Inflammatory macrophage (primary cell): ENCODE measurements at places on chromosomes 16 and 17.

GRCh38 chr16:2482708-2483534 lies 8.0 kb downstream of the TBC1D24 start:
- DNase-seq: peak; percentile 63

DNA sequence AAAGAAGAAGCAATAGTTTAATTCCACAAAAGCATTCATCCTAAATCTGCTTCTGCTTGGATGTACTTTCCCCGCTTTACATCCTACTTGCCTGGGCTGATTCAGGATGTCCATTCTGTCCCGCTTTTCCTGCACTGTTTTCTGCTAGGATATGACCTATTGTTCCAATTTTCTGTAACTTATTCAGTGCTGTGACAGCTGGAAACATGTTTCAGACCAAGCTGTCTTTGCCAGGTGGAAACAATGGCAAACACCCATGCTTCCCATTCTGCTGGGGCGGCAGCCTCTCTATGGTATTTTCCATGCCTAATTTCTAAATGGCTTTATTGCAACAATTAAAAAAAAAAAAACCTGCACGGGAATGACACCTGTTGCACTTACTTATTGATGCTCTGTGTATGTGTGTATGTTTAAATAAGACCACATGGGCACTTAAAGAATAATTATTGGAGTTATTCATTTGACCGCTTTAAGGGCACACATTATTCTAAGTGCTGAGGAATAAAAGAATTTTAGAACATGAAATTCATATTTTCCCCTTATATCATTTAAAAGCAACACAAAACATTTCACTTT lies 21.0 kb downstream of the COQ7 start:
- no peak for DNase-seq

DNA sequence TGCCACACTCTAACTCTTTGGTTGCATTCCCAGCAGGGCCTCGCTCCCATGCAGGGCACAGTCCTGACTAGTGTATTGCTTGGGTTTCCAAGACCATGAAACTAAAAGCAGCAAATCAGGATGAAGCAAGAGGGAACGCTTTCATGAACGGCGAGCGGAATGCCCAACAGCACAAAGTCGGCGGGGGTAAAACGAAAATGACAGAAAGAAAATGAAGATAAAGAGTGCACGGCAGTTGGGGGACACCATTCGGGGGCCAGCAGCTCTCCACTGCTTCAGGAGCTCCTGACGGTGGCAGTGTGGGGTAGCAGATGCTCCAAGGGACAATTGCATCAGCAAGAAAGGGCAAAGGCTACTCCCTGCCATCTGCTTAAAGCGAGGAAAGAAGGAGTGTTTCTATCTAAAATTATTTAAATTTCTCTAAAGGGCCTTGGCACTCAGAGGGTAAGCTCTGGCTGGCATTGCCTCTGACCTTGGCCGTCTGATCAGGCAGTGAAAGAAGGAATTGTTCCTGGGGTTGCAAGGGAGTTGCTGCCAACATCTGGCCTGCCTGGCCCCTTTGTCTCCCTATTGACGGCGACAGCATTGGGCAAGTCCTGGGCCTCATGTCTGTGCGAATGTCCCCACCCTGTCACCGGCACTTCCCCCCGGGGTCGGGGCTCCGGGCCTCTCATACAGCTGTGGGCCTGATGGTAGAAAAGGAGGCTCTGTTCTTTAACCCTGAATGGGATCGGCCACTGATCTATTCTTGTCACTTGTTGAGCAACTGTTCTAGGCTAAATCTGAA lies 138.2 kb downstream of the CMIP start:
- DNase-seq: no peak

DNA sequence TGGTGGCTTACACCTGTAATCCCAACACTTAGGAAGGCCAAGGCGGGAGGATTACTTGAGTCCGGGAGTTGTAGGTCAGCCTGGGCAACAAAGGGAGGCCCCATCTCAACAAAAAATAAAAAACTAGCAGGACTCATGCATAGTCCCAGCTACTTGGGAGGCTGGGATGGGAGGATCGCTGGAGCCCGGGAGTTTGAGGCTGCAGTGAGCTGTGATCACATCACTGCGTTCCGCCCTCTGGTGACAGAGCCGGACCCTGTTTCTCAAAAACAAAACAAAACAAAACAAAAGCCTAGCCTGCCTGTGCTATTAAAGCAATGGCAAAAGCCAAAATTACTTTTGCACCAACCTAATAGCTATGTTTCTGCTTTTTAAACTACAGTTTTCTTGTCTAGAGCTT lies 1.5 kb downstream of the FCSK start:
- DNase-seq: no peak

GRCh38 chr17:77424585-77425344 lies 284.0 kb downstream of the SEC14L1 start:
- peak; percentile 76 for DNase-seq

GRCh38 chr17:70677783-70678647 lies 508.7 kb downstream of the KCNJ2 start:
- DNase-seq: peak; percentile 74

GRCh38 chr17:58970609-58971450 lies 135.8 kb downstream of the TRIM37 start:
- peak; percentile 85 for DNase-seq

DNA sequence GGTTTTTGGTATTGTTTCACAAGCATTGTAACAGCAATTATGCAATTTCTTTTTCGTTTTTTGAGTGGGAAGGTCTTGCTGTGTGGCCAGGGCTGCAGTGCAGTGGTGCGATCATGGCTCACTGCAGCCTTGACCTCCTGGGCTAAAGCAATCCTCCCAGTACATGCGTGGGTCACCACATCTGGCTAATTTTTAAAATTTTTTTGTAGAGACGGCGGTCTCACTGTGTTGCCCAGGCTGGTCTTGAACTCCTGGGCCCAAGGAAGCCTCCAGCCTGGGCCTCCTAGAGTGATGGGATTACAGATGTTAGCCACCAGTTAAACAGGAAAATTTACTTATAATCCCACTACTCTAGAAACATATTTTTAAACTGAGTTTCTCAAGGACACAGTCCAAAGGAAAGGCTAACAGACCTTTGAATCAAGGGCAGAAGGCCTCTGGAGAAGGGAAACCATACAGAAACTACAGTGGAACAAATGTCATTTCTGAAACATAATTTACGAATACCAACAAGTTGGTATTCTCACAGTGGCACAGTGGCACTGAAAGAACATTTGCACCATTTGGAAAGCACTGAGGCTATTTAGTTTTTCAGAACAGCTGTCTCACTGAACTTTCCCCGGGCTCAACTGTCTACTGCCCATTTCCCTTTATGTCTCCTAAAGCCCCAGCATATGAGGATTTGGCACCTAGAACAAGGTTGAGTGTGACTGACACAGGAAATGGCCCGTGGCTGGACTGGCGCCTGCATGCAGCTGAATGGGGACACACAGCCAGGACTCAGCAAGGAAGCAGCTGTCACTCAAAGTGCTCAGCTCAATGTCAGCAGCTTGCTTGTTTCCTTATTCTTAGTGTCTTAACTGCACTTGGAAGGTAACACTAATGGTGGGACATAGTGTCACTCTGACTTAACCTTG lies 2.8 kb upstream of the PRKAR1A start:
- peak; percentile 88 for DNase-seq

DNA sequence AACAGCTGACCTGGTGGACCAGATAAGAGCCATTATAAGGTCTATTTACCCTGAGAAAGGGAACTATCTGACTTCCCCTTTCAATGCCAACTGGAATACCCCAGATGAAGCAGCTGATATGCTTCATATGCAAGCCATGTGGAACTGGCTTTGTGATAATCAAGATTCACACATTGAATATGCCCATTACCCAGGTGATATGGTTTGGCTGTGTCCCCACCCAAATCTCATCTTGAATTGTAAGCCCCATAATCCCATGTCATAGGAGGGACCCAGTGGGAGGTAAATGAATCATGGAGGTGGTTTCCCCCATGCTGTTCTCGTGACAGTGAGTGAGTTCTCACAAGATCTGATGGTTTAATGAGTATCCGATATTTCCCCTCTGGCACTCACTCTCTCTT lies 42.1 kb downstream of the IKZF3 start:
- peak; percentile 23 for DNase-seq

GRCh38 chr17:13292291-13292690 lies 274.5 kb upstream of the ELAC2 start:
- DNase-seq: no peak

DNA sequence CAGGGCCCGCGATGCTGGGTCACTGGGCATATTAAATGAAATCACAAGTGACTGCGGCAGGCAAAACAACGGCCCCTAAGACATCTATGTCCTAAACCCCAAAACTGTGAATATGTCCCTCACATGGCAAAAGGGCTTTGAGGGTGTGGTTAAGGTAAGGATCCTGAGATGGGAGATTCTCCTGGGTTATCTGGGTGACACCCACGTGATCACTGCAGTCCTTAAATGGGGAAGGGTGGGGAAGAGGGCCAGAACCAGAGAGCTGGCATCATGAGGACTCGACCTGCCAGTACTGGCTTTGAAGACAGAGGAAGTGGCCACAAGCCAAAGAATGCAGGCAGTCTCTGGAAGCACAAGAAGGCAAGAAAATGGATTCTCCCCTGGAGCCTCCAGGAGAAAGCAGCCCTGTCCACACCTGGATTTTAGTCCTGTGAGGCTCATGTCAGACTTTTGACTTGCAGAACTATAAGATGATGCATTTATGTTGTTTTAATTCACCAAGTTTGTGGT lies 12.5 kb downstream of the COTL1 start:
- no peak for DNase-seq

DNA sequence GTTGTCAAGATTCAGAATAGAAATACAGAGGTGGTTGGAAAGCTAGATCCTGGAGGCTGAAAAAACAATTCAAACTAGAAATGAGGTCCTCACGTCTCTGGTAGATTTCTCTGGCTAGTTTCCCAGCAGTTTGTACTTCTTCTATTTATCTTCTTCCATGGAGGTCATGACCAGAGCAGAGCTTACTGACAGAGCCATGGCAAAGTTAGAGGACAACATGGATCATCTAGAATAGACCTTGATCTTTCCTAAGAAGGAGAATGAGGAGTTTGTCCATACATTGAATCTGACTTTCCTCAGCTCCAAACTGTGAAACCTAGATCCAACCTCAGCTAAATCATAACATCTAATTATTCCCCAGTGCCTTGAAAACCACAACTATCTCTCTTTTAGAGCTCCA lies 900.8 kb upstream of the GOT2 start:
- DNase-seq: no peak

DNA sequence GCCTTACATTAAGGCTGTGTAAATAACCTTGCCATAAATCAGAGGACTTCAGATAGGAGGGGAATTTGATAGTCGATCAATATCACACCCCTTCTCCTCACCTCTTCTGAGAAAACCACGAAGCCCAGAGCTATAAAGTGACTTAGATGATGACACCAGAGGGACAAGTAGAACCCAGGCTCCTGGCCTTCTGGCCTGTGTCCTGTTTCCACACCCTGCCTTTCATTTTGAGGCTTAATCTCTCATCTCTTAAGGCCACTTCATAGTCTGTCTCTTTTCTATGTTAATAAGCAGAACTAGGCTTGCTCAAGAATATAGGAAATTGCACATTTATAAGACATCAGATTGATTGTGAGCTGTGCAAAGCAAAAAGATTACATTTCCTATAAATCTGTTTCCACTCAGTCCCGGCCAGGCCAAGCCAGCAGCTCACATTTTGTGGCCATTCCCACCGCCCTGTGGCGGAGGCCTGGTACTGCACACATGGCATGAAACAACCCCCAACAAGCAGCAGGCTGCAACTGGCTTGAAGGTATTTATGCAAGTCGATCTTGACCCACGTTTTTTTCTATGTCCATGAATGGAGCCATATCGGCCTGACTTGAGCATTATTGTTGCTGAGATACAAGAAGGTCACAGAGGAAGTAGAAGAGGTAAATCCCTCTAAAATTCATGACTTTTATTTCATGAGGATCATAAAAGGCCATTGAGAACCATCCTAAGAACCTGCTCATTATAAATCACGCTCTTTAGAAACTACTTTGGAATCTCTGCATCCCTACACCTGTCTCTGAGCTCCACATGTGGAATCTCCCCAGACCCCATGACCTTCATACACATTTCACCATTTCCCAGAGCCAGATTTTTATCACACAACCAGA lies 93.7 kb downstream of the PMP22 start:
- DNase-seq: peak; percentile 59

DNA sequence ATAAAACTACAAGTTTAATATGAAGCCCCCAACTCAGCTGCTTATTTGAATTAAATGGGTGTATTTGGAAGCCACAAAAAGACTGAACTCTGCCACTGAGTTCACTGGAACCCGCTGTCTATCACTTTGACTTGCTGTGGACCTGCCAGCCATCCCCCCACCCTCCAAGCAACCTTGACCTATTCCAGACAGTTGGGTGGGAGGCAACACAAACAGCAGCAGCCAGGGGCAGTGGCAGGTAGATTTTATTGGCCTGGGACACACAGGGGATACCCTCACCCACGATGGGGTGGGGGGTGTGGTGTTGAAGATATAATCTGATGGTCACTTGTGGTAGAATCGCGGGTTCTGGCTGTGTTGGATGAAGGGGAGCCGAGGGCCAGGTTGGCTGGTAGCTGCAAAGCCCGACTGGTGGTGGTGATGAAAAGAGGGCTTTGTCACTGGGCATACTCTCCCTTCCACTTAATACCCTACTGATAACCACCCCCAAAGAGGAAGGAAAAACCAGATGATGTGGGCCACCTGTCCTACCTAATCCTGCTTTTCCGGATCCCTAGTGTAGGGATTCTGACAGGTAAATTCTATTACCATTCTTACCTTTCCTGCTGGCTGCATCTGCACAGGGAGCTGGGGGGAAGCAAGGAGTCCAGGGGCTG lies 2.6 kb downstream of the GPS2 start:
- no peak for DNase-seq

GRCh38 chr17:72683506-72684404 lies 408.7 kb downstream of the SLC39A11 start:
- no peak for DNase-seq

- no peak for DNase-seq
Measured at GRCh38 chr17:32303781-32304288, 38.1 kb downstream of the C17orf75 start.

DNA sequence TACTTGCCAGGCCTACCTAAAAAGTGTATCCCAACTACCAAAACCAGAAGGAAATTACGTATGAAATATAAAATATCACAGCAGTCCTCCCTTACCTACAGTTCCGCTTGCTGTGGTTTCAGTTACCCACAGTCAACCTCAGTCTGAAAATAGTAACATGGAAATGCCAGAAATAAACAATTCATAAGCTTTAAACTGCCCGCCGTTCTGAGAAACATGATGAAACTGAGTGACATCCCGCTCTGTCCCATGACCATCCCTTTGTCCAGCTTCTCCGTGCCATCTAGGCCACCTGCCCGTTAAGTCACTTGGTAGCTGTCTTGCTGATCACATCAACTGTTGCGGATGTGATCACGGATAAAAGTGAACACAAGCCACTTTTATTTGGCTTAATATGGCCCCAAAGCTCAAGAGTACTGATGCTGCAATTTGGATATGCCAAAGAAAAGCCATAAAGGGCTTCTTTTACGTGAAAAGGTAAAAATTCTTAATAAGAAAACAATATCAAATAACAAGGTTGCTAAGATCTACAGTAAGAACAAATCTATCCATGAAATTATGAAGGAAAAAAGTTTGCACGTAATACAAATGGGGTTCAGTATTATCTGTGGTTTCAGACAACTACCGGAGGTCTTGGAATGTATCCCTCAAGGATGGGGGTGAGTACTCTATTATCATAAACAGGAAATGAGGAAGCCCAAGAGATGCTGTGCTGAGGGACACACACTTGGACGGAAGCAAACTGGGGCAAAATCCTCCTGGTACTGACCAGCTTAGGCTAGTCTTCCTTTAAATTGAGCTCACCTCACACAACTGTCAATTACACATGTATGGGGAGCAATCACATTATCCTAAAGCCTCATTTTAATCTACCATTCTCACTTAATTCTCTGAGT lies 8.2 kb downstream of the USP22 start:
- peak; percentile 78 for DNase-seq
